ENCODE measurements at places on chromosomes 12 and 14.

- DNase-seq, result no peak
Observed at GRCh38 chr14:68574461-68574860, 218.4 kb downstream of the ZFP36L1 start.

- no peak for DNase-seq
Observed at GRCh38 chr12:127558361-127558760, 708.6 kb upstream of the TMEM132C start.

DNA sequence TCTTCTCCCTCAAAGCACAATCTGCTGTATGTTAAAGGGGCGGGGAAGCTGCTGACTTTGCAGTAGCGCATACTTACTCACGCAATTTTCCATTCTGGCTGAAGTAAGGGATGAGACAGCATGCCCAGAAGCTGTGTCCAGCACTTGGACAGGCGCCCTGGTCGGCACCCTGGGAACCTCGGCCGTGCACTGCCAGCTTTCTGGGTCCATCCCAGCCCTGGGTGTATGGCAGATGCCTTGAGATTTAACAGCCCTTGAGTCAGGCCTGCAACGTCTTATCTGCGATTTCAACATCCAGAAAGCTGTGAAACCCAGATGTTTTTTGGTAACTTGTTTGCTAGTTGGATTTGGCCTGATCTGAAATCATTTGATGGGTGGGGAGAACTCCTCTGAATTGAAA is 16.1 kb downstream of the EML1 start:
- no peak for DNase-seq

GRCh38 chr12:40238266-40238902 is 13.6 kb downstream of the LRRK2 start:
- DNase-seq, result no peak

GRCh38 chr14:76499399-76499798 is 123.5 kb downstream of the ESRRB start:
- DNase-seq, result no peak

- DNase-seq, result no peak
Observed at GRCh38 chr12:121184425-121184824, 25.5 kb upstream of the P2RX4 start.

GRCh38 chr14:50225067-50225973 is 6.1 kb downstream of the SOS2 start:
- peak; percentile 75 for DNase-seq

GRCh38 chr12:93380480-93381121 is 2.9 kb downstream of the NUDT4 start:
- DNase-seq, result no peak

All from HS-27A (cell line).